Amygdala (tissue), 56 donors: ENCODE measurements at places on chromosomes 1 and 21.

GRCh38 chr1:64137412-64137803 is 66.0 kb upstream of the UBE2U start:
- no peak for DNase-seq

- DNase-seq: no peak
Measured at GRCh38 chr21:29949991-29950390, 10.2 kb upstream of the GRIK1 start.

- no peak for DNase-seq
Measured at GRCh38 chr1:21511579-21512522, 2.6 kb downstream of the ALPL start.

DNA sequence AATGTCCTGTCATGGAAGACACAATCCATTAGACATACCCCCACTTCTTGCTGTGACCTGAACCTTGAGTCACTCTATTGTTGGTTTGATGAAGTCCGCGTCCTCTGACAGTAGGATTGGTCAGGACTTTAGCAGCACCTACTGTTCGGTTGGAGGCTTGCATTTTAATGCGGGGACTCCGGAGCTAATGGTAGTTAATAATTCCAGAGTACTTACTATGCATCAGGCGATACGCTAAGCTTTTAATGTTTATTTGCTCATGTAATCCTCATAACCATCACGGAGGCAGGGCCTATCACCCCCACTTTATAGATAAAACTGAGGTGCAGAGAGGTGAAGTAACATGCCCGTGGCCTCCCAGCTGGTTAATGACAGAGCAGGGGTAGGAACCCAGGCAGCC is 7.9 kb upstream of the ELF3 start:
- no peak for DNase-seq

DNA sequence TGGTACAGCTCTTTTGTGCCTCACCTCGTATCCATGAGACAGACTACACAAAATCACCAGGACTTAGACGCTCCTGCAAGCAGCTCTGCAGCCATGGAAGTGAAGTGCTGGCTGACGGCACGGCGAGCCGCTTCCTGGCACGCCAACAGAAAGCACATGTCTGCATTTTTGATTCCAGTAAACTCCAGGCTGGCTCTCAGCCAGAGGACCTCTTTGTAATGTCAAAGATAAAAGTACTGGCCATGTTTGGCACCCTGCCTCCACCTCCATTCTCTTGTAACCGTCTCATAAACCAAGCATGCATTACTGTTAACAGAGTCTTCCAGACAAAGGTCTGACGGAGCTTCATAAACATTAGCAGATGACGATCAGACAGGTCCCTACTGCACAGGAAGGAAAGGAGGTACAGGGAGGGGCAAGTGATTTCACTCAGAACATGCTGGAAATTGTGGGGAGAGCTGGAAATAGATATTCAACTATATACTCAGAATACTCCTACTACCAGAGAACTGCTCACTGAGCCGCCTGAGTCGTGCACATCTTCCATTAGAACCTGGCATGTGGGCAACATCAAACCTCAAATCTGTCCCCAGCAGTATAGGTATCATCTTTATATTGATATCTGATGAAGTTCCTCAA is 632.0 kb downstream of the SMYD3 start:
- no peak for DNase-seq

- no peak for DNase-seq
Measured at GRCh38 chr1:53934170-53934765, 11.2 kb downstream of the IFT25 start.

DNA sequence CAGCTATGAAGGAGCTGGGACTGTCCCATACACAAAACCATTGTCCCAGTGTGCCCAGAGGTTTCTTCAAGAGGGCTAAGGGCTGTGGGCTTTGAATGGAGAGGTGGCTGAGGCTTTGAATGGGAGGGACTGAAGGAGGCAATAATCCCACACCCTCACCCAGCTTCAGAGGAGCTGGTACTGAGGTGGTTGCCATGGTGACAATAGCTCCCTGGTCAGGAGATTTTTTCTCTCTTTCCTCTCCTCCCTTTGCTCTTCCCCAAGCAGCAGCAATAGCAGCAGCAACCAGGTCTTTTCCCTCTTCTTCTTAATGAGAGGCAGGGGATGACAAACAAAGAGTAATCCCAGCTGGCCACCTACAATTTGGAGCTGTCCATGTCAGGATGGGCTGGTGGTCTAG is 1.6 kb downstream of the HPCAL4 start:
- DNase-seq: no peak

- DNase-seq: no peak
Measured at GRCh38 chr1:201511396-201511940, 4.5 kb upstream of the CSRP1 start.

GRCh38 chr1:212207822-212208520 is 77.2 kb upstream of the PPP2R5A start:
- no peak for DNase-seq

GRCh38 chr1:86067626-86068025 is 88.9 kb downstream of the COL24A1 start:
- DNase-seq: no peak

DNA sequence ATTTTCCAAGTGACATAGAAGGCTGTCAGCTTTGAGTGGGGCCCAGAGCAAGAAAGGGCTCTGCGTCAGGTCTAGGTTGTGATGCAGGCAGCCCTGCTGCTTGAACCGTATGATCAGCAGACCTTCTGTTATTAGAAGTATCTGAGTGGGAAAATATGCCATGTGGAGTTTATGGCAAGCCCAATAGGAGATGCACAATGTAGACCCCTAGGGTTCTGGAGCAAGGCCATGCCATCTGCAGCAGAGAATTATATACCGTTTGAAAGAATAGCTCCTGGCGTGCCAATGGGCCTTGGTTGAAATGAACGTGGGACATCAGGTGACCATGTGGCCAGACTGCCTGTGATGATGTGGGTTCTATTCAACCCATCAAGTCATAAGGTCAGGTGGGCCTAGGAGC is 44.1 kb upstream of the ZBTB18 start:
- no peak for DNase-seq

GRCh38 chr1:93042187-93043056 is 36.7 kb upstream of the MTF2 start:
- DNase-seq: no peak

DNA sequence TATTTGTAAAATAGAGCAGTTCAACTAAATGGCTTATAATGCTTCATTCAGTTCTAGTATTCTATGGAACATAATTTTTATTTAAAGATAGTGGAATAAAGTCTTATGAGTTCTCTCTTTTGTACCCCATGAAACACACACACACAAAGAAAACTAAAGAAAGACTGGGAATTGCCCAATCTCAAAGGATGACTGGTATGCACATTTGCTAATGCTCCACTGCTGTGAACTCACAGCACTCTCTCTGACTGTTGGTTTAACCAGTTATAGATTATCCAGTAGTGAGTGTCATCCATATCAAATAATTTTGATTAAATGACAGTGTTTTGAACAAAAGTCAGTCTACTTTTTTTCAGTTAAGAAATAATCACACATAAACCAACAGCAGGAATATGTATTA is 1082.4 kb upstream of the B3GALT2 start:
- no peak for DNase-seq
